ENCODE measurements at places on chromosomes 2 and 18. TPM values are rescaled to one million over a fixed set of nuclear protein-coding genes. Genes with fewer than 3 reads are reported as not detected.

IL1F10 gene
- not detected for total RNA-seq

CRYGC gene
- total RNA-seq: not detected

ITGA4 gene
- total RNA-seq: 2.3 TPM

POTEJ gene
- 2.4 TPM for total RNA-seq

NT5C1B gene
- not detected for total RNA-seq

TP53I3 gene
- 7.5 TPM for total RNA-seq

DNA sequence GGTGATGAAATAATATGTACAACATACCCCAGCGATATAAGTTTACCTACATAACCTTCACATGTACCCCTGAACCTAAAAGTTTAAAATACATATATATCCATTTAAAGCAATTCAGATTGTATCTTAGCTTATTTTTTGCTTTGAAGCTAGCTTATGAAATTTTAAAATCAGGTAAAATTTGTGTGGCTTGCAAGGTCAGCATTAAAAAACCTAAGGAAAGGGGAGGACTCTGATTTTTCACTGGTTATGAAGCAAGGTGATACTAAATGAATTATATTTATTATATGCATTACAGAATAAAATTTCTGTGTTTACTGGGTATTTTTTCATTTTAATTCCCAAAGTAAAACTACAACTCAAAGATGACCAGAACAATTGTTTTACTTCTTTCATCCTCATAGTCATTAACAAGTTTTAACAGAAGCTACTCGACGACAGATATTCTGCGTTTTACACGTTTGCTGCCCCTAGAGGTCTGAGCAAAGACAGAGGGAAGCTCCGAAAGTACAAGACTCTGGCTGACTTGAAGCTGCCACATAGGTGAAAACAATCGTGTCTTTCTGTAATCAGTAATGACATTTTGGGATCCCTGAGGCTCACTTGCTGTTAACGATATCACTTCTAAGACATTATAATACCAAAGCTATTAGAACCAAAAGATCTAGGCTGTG, 17.1 kb downstream of the PKP4 start:
- no peak for DNase-seq

- peak; percentile 27 for DNase-seq
Measured at GRCh38 chr18:37487400-37487867, 78.2 kb downstream of the CELF4 start.

DNA sequence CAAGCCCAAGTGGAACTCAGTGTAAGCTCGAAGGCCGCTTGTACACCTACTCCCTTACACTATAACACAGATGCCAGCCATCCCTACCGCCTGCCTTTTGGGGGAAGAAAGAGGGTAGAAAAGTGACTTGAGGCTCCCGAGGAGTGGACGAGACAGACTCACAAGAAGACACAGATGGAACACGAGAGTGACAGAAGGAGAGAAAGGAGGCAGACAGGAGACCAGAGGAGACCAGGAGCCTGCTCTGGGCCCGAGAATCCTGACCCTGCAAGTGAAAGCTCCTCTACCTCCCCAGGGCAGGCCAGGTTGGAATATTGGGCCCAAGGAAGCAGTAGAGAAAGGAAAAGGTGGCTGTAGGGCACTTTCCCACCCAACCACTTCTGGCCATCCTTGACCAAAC, 23.4 kb upstream of the TNS1 start:
- no peak for DNase-seq

- DNase-seq: no peak
Measured at GRCh38 chr2:204289066-204289465, 256.2 kb upstream of the PARD3B start.

DNA sequence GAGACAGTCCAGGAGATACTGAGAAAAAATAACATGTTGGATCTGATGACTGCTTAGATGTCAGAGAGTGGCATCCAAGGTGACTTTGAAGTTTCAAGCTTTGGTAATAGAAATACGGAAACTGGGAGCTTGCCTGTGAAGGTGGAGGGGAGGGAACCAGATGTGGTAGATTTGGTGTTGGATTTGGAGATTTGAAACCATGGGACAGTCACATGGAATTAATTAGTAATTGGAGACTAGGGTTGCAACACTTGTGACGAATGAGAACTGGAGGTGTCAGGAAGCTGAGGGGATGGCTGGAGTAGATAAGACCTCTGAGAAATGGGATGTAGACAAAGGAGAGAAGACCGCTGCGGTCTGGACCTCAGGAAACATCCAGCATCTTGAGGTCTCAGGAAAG, 46.7 kb downstream of the RPL37A start:
- DNase-seq: no peak

DNA sequence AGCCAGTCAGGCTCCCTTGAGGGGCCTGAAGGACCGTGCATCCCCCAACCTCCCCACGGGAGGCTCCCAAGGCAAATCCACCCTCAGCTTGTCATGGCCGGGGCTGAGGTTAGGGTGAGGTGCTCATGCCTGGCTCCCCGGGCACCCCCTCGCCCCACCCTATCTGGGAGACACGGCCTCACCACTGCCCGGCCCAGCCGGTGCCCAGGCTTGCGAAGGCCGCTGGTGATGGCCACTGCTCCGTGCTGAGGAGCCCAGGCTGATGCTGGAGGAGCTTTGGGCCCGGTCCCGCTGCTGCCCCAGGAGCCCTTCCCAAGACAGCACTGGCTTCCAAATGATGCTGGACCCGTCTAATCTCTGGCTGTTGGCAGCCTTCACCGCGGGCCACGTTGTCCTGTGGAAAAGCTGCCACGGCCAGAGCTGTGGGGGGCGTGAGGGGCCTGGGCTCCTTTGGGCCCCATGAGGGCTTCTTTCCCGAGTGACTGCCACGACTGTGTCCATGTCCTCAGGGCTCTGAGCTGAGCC, 135.7 kb upstream of the CTDP1 start:
- peak; percentile 86 for DNase-seq

DNA sequence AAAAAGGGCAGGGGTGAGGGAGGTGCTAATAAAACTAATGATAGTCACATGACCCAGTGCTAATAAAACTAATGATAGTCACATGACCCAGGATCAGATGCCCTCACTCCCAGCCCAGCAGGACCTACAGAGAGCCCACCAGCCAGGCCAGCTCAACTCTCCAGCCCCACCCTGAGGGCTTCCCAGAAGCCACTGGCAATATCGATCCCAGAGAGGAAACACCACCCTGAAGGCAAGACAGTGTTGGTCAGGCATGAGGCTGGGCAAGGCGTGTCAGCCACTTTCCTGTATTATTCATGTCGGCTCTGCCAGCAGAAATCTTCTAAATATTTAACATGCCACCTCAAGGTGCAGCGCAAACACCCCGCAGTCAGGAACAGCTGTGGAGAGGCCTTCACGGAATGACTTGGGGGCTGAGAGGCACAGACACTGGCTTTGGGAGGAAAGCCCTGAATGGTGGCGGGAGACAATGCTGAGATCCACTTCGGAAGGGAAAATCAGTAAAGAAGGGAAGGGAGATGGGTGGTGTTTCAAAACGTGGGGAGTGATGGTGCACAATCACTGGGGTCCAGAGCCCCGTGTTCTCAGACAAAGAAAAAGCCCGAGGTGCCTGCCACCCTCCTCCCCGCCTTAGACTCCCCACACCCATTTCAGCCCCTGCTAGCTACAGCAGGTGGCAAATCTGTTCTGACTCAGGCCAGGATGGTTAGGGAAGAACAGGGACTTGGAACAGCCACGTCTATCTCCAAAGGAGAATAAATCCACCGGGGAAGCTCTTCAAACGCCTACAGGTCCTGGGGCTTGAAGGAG, 1.4 kb downstream of the REEP1 start:
- DNase-seq: no peak

GRCh38 chr2:60957643-60958042, 59.9 kb upstream of the PEX13 start:
- no peak for DNase-seq

DNA sequence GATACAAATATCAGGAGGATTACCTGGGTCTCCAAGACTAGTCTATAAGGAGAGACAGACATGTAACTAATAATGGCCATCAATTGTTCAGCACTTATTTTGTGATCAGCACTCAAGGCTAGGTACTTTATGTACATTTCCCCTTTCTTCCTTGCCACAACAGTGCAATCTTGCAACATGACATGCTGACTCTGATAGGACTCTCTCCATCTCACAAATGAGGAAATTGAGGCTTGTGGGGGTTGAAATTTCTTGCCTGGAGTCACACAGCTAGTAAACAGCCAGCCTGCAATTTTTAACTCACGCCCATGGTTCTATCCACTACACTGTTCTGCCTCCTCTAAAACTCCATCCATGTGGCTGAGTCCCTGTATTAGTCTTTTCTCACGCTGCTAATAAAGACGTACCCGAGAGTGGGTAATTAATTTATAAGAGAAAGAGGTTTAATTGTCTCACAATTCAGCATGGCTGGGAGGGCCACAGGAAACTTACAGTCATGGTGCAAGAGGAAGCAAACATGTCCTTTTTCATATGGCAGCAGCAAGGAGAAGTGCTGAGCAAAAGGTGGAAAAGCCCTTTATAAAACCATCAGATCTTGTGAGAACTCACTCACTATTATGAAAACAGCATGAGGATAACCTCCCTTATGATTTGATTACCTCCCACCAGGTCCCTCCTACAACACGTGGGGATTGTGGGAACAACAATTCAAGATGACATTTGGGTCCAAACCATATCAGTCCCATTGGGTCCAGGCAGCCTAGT, 302.4 kb downstream of the PLCL1 start:
- DNase-seq: no peak

DNA sequence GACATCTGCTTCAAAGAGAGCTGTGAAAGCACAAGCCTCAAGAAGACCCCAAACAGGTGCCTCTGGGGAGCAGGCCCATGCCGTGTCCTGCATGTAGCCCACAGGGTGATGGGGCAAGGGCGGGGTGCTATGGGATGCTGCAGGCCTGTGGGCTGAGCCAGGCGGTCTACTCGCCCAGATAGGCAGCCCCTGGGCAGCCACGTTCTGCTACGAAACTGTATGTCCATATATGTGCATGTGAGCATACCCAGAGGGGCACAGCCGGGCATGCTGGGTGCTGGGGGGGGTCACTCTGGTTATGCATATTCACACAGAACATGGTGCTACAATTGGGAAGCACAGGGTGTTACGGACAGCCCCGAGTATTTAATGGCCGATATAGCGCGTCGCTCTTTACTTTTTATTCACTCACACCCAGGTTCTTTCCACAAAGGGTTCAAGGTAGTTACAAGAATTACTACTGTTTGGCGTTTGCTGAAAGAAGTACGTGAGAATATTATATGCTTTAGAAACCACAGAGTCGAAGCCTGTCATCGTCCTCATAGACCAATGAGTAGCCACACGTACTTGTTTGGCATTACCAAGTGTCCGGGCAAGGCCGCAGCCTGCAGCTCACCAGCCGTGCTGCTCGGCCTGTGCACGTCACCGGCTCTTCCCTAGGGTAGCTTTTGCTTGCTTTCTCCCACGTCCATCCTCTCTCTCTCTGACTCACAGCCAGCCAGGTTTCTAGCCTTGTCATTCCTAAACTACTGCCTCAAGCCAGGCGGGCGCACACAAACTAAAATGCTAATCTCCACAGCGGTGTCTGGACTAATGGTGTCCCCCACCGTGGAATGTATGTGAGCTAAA, 14.4 kb downstream of the MTERF4 start:
- no peak for DNase-seq

DNA sequence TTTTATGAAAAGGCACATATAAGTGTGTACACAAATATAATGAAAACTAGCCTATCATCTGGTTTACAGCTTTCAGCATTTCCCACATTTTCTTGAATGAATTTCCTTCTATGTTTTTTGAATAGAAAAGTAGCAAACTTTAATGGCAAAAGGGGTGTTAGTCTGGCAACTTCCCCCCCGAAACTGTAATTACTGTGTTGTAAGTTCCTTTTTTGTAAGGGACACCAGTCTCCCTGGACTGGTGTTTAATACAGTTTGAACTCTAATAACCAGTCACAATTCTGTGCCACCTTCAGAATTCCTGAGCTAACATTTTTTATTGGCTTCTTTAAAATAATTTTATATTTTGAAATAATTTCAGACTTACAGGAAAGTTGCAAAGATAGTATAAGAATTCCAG, 94.2 kb downstream of the ACSL3 start:
- no peak for DNase-seq

GRCh38 chr2:154324601-154325000, 373.9 kb upstream of the KCNJ3 start:
- DNase-seq: no peak

DNA sequence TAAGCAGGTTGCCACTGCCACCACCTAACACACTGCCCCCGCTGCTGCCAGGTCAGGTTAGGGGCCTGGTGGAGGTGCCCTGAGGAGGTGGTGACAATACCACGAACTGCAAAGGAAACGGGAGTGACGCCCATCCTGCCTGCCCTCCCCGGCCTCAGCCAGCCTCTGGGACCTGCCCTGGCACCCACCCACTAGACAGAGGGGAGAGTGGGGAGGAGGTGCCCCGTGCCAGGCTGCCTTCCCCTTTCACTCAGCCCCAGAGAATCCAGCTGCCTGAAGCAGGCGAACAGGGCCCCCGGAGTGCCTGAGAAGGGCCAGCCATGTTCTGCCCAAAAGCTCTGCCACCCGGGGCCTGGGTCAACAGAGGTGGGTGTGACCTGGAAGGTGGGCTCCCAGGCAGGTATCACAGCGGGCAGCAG, 44.5 kb upstream of the FOSL2 start:
- DNase-seq: peak; percentile 19

GRCh38 chr2:62573137-62573731, 67.2 kb upstream of the TMEM17 start:
- no peak for DNase-seq

DNA sequence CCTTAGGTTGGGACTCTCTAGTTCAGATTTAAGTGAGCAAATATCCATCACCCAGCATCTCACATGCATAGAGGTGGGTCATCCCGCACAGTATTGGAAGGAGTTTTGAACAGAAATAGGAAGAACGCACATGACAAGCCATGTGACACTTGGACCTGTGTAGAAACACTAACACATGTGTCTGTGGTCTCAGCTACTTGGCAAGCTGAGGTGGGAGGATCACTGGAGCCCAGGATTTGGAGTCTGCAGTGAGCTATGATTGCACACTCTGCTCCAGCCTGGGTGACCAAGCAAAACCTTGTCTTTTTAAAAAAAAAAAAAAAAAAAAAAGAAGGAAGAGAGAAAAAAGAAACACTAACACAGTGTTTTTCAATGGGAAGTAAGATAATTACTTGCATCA, 5.4 kb upstream of the MTCL1 start:
- no peak for DNase-seq

- no peak for DNase-seq
Measured at GRCh38 chr2:72134997-72135800, 12.5 kb downstream of the CYP26B1 start.

DNA sequence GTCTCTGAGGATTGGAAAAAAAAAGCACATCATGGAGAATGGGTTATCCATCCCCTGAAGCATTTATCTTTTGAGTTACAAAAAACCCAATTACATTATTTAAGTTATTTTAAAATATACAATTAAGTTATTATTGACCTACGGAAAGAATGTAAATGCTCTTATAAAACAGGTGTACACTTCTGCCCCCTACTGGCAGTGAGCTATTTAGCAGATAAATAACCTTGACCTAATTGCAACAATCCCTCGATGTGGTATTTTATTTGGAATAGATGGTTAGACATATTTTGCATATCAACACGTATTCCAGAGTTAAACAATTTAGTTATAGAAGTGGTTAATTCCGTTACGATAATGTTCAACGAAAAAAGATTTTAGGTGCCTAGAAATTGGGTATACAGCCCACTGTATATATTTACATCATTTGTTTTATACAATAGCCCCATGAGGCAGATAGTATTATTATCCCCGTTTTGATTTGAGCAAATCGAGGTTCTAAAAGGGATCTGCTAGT, 9.1 kb upstream of the DAW1 start:
- no peak for DNase-seq

Measured in right cardiac atrium (tissue), 5 donors.